ENCODE measurements at places on chromosomes 7 and 10. TPM values are rescaled to one million over a fixed set of nuclear protein-coding genes. Genes with fewer than 3 reads are reported as not detected.

Gene CCNY
- total RNA-seq = 9.6 TPM

Gene CNNM1
- total RNA-seq = 1.6 TPM

Gene POLD2
- total RNA-seq = 64.6 TPM

Gene AOAH
- total RNA-seq = 6.2 TPM

Gene AKR1B1
- 12.9 TPM for total RNA-seq

Gene OPN1SW
- total RNA-seq = not detected

Gene GLCCI1
- total RNA-seq = 8.3 TPM

Gene PGAM2
- total RNA-seq = 1.6 TPM

Gene HMX3
- not detected for total RNA-seq

Gene SYT15B
- 8.3 TPM for total RNA-seq

Gene ATP6V1F
- 36.3 TPM for total RNA-seq

Gene AGR2
- total RNA-seq = 20.0 TPM

Gene SPDYE8
- total RNA-seq = not detected

Gene C7orf33
- not detected for total RNA-seq

Gene RTKN2
- total RNA-seq = not detected

Gene SYNPO2L
- total RNA-seq = not detected

Gene LRRD1
- not detected for total RNA-seq

Gene PPP1R17
- total RNA-seq = not detected

Gene STOX1
- total RNA-seq = 4.0 TPM

Gene ADRA2A
- total RNA-seq = 115 TPM

Gene CPA2
- 4,381 TPM for total RNA-seq

Gene PANK1
- 2.6 TPM for total RNA-seq

Gene PROSER2
- total RNA-seq = 29.3 TPM

Gene CALHM3
- not detected for total RNA-seq

Gene PNLIPRP3
- not detected for total RNA-seq

Gene PAPOLB
- total RNA-seq = under 0.01 TPM

Gene IGF2BP3
- 0.33 TPM for total RNA-seq

Gene ARHGEF5
- 19.1 TPM for total RNA-seq

Gene GHRHR
- total RNA-seq = not detected

Gene ACSM6
- total RNA-seq = 9.6 TPM

Gene NPSR1
- not detected for total RNA-seq

Gene NPFFR1
- total RNA-seq = not detected

Gene SMURF1
- 31.3 TPM for total RNA-seq

Gene SPDYE1
- total RNA-seq = not detected

Gene TMEM130
- 0.66 TPM for total RNA-seq

Gene TMEM270
- not detected for total RNA-seq

Gene CXCL12
- total RNA-seq = 158 TPM

Gene PLA2G12B
- not detected for total RNA-seq

Gene HMX2
- total RNA-seq = not detected

Gene ASB10
- not detected for total RNA-seq

Gene TMEM229A
- not detected for total RNA-seq

Gene GJD4
- total RNA-seq = not detected

Gene PRKAG2
- 24.4 TPM for total RNA-seq

Gene ANXA8
- total RNA-seq = not detected

Gene SPDYE9
- not detected for total RNA-seq

Gene PDZD7
- 0.66 TPM for total RNA-seq

Gene MYPN
- 2.3 TPM for total RNA-seq

Gene TSPAN12
- total RNA-seq = 9.9 TPM

Gene SLC26A3
- not detected for total RNA-seq

Gene SP8
- not detected for total RNA-seq
